NCI-H2171 treated with DMSO at 0.1 percent for 48 hours (cell line): ENCODE measurements at places on chromosomes 1 and 21.
A peak's percentile ranks its signal among the peaks of the same experiment; 100 is the strongest.

DNA sequence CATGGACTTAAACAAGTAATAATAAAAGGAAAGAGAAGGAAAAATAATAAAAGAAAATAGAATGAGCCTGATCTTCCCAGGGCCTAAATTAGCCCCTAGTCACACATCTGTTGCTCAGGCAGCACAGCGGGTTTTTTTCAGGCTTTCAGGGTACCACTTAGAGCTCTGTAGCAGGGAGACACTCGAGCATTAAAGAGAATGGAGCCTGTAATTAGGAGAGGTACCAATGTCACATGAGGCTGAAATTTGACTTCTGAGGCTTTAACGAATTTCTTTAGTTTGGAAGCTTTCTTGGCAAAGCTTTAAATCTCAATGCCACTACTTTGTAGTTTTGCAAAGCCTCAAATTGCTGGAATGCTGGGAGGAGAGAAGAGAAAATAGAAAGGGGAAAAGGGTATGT is 116.3 kb downstream of the AK5 start:
- peak; percentile 33 for DNase-seq

DNA sequence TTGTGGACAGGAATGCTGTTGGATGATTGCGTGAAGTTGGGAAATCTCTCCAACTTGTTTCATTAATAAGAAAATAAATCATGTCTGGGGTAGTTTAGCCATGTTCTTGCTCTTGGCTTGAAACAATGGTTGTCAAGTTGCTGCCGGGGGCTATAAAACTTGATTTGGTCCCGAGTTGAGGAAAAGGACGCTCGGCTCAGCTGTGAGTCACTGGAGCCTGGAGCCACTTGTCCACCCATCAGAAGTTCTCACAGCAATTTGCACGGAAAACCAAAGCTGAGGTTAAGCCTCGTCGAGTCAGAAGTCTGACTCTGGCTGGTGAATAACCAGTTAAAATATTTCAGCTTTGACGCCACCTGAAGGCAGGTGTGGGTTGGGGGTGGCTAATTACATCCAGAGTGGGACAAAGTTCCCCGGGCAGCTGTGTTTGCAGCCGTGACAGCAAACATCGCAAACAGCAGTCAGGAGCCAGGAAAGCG is 19.7 kb upstream of the RIPK4 start:
- DNase-seq: no peak

GRCh38 chr1:229848752-229849677 is 218.0 kb upstream of the GALNT2 start:
- DNase-seq: peak; percentile 58

- DNase-seq: peak; percentile 34
Observed at GRCh38 chr1:151612501-151613281, 841 bp downstream of the SNX27 start.

DNA sequence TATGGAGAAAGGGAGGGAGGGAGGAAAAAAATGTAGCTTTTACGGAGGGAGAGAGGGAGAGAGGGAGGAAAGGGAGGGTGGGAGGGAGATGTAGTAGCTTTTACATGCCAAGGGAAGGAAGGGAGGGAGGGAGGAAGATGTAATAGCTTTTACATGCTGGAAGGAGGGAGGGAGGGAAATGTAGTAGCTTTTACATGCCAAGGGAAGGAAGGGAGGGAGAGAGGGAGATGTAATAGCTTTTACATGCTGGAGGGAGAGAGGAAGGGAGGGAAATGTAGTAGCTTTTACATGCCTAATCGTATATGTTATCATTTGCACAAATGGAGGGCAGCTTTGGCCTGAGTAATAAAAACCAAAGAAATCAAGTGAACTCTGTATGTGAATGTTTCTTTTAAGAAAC is 35.6 kb downstream of the EEIG2 start:
- DNase-seq: no peak

DNA sequence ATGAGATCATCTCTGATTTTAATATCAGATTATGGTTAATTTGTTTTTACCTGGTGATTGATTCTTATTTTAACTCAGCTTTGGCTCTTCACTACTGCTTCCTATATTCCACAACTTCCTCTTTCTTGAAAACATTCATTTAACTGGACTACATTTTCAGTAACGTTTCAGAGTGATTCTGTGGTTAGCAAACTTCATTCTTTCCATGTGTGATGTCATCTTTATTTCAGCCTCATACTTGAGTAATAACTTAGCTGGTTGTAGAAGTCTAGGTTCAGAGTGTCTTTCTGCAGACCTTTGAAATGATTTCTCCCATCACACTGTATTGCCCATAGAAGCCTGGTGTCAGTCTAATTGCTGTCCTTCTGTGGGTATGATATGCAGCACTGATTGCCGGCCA is 36.0 kb upstream of the SLC35F3 start:
- no peak for DNase-seq

DNA sequence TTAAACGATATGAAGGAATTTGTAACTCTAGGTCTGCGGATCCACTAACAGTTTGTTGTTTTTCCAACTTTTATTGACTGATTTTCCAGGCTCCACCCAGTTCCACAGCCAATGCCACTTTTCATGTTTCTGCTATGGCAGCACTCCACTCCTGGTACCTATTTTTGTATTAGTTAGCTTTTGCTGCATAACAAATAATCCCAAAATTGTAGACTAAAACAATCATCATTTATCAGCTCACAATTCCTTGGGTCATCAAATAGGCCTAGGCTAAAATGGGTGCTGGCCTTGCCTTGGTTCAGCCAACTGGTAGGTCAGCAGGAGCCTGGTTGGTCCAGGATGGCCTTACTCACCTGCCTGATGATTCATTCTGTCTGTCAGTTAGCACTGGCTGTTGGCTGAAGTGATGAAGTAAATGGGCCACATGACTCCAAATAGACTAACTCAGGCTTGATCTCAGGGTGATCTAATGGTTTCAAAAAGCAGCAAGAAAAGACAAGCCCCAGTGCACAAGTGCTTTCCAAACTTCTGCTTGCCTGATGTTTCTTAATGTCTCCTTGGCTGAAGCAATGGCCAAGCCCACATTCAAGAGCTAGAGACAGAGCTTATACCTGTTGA is 3.2 kb upstream of the C8B start:
- DNase-seq: no peak

DNA sequence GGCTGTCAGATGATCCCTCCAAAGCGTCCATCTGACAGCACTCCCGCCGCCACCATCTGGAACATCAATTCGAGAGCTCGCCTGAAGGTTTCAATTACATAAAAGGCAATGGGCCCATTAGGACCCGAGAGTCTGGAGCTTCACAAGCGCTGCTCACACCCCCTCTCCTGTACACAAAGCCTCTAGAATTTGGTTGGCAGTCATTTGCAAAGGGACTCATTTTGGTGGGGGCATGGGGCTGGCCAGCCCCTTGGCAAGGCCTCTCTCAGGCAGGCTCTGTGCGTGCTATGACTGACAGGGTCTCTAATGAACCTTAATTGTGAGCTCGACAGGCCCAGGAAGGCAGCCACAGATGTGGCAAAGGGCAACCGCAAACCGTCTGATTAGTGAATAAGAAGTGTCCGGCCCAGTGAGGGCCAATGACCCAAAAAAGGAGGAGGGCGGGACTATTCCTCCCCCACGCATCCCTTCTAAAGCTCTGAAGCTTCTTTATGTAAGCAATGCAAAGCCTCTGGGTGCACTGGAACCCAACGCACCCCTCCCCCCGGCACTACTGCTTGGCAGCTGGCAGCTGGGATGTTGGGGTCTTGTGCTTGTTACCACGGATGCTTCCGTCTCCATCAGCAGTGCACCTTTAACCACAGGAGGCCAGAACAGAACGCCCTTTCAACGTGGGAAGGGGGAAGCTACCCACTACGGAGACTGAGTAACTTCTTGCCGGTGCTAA is 79.4 kb downstream of the CAPZB start:
- DNase-seq: peak; percentile 97

DNA sequence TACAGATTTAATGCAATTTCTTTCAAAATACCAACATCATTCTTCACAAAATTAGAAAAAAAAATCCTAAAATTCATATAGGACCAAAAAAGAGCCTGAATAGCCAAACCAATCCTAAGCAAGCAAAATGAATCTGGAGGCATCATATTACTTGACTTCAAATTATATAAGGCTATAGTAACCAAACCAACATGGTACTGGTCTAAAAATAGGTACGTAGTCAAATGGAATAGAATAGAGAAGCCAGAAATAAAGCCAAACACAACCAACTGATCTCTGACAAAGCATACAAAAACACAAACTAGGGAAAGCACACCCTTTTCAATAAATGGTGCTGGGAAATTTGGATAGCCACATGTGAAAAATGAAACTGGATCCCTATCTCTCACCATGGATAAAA is 112.3 kb upstream of the TSPAN2 start:
- no peak for DNase-seq

DNA sequence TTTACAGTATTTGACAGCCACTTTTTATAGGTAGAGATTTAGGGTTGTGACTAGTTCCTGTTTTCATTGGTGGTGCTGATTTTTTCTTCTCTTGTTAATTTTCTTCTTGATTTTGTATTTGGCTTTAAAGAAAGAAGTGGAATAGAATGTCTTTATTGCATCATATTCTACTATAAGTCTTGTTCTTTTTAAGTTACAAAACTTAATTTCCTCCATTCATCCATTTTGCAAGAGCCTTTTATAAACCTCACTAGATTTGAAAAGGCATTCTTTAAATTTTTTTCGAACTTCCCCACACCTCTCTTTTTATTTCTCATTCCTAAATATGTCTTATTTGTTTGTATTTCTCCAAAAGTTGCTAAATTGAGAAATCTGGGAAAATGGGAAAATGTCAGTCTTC is 1368.6 kb upstream of the ADGRL4 start:
- DNase-seq: no peak

DNA sequence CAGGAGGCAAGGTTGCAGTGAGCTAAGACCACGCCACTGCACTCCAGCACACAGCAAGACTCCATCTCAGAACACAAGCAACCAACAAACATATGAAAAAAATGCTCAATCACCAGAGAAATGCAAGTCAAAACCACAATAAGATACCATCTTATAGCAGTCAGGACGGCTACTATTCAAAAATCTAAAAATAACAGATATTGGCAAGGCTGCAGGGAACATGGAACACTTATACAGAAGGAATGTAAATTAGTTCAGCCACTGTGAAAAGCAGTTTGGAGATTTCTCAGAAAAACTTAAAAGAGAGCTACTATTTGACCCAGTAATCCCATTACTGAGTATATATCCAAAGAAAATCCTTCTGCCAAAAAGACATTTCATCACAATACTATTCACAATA is 27.6 kb upstream of the POGK start:
- no peak for DNase-seq

GRCh38 chr1:41558761-41559171 is 74.3 kb upstream of the EDN2 start:
- no peak for DNase-seq

DNA sequence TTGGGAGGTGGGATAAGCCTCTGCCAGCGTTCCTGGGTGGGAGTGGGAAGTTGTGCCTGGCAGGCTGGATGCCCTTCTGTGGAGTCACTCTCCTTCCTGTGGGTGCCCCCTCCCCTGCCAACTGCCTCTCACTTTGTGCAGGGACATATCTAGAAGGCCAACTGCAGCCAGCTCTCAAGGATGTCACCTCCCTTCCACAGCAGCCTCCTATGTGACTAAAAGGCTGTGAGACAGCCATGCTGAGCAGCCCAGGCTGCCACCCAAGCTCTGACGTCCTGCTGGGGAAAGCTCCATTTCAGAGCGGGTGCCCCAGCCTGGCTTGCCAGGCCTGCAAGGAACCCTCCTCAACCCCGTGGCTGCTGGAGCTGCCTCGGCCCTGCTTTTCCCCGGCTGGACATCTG is 19.6 kb upstream of the SLC26A9 start:
- no peak for DNase-seq

GRCh38 chr21:28818663-28819278 is 173.9 kb downstream of the LTN1 start:
- no peak for DNase-seq

DNA sequence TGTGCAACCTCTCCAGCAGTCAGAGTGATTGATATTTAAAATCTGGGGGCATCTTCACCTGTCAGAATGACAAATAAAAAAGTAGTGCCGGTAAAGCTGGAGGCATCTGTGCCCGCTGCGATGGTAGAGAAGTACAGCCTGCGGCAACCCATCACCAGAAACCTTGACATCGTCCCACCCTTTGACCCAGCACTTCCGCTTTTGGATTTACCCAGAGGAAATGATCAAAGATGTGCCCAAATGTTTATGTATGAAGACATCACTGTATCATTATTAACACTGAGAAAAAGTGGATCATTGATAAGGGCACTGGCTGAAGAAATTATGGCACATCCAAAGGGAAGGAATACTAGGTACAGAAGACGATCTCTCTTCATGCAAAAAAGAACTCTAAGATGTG is 96.0 kb downstream of the PGBD5 start:
- DNase-seq: no peak

DNA sequence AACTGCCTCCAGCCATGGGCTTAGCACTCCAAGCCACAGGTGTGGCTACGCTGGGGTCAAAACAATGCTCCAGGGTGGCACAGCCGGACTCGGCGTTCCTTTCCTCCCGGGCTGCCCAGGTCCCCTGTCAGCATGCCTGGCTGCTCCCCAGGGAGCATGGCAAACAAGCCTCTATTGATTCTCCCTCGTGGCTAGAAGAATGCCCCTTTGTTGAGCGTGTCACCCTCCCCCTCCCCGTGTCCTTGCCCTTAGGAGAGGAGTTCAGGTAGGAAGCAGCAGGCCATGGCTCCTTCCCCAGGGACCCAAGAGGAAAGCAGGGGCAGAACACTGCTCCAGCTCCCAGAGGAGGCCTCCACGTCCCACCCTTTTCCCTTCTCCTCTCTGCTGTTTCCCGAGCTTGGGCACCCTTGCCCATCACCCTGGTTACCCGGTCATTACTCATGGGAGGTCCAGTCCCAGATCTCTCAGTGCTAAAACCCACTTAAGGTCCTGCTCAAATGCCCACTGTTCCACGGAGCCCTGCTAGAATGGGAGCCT is 57.4 kb upstream of the CITED4 start:
- peak; percentile 46 for DNase-seq

- no peak for DNase-seq
Observed at GRCh38 chr1:232477728-232478127, 152.2 kb downstream of the SIPA1L2 start.

GRCh38 chr1:226497991-226498639 is 50.4 kb upstream of the STUM start:
- DNase-seq: no peak

DNA sequence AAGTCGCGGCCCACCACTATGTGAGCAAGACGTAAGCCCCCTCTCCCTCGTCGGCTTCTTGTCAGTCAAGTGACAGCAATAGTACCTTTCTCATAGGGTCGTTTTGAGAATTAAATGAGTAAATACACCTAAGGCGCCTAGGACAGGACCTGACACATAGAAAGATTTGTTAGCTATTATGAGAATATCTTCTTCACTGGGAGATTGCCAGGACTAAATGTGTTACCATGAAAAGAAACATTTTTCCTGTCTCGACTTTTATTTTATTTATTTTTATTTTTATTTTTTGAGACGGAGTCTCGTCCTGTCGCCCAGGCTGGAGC is 798 bp downstream of the PMF1 start:
- DNase-seq: no peak
